ENCODE measurements at places on chromosomes 3 and 15. TPM values are rescaled to one million over a fixed set of nuclear protein-coding genes. Genes with fewer than 3 reads are reported as not detected.

The GNB4 gene
- total RNA-seq = 66.9 TPM

The C3orf85 gene
- not detected for total RNA-seq

The SLCO2A1 gene
- total RNA-seq = 3.8 TPM

The SLC6A11 gene
- total RNA-seq = 0.15 TPM

The CXCR6 gene
- total RNA-seq = not detected

The CYP1A1 gene
- 7.0 TPM for total RNA-seq

The C3orf62 gene
- total RNA-seq = 3.8 TPM

The EIF1B gene
- 68.8 TPM for total RNA-seq

The FAM162A gene
- 22.5 TPM for total RNA-seq

The ILDR1 gene
- not detected for total RNA-seq

The C3orf20 gene
- 0.13 TPM for total RNA-seq

The CHRNA5 gene
- 22.7 TPM for total RNA-seq

The FSIP1 gene
- total RNA-seq = 0.41 TPM

- DNase-seq = no peak
Observed at GRCh38 chr15:88382482-88382983, 84.7 kb downstream of the MRPL46 start.

DNA sequence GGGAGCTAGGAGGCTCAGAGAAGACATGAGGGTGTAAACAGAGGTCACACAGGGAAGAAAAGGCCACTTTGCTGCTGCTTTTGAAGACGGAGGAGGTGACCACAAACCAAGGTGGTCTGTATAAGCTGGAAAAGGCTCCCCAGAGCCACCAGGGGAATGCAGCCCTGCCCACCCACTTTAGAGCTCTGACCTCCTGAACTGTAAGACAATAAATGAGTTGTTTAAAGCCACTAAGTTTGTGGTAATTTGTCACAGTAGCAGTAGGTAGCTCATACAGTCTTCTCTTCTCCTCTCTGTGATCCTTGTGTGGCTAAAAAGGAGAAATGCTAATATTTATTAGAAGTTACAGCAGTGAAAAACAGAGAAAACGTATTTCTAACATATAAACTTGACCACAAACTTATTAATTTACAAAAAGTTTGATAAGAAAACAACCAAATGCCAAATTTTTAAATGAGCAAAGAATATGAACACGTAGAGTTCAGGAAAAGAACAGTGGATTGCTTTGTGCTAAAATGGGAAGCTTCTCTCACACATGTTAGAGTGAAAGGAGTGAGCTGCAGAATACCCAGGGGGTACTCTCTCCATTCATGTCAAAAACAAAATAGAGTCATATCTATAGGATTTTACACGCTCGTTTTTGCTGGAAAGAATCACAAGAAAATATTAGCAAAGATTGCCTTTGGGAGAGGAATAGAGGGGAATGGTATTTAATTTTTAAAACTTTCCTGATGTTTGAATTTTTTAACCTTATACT lies 71.0 kb downstream of the NOX5 start:
- no peak for DNase-seq

- no peak for DNase-seq
Observed at GRCh38 chr3:179363332-179363731, 15.8 kb downstream of the MFN1 start.

DNA sequence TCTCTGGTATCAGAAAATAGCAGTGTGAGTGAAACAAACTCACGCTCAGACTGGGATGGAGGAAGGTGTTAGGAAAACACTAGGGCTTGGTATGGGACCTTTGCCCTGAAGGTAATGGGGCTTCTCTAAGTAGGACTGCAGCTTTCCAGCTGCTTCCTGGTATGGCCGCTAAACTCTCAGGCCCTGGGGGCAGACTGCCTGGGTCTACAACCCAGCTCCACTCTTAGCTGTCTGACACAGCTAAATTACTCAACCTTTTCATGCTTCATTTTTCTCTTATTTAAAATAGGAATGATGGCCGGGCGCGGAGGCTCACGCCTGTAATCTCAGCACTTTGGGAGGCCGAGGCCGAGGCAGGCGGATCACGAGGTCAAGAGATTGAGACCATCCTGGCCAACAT lies 5.2 kb upstream of the YEATS2 start:
- DNase-seq = no peak

- no peak for DNase-seq
Observed at GRCh38 chr15:74403588-74403919, 30.2 kb downstream of the SEMA7A start.

DNA sequence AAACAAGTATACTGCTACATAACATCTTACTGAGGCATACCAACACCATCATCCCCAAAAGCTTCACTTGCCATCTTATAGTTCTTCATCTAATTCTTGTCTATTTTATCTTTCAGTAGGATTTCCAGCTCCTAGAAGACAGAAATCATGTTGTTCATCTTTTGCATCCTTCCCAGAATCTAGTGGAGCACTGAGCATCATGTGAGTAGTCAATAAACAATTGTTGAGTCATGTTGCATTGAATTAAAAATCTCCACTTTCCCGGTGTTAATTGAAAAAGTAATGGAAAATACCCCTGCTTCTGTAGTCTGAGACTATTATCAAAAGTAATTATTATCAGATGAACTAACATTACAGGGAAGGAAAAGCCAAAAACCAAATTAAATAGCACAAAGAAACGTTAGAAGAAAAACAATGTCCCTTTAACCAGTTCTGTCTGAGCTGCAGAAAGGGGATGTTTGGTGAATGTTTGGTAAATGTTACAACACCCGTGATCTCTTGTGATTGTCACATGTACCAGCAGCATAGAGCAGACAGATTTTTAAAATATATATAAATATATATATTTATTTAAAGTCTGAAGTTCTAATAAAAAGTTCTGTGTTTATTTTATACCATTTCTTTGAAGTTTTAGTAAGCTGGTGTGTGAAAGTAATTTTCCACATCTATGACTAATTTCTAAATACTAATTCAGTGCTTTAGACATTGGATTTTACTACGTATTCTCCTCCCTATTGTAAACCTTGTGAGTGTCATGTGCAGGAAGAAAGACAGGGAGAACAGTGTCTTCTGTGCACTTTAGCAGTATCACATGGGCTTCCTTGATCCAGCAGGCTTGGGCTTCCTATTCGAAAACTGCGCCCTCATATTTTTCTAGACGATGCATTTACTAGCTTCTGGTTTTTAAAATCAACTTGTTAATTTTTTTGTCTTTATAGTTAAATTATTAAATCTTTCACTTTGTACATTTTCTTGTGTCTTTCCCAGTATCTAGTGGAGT lies 85.6 kb downstream of the RAP2B start:
- no peak for DNase-seq

GRCh38 chr3:189292667-189293484 lies 121.1 kb downstream of the TPRG1 start:
- no peak for DNase-seq

- no peak for DNase-seq
Observed at GRCh38 chr15:41017066-41017735, 63.9 kb downstream of the CHAC1 start.

- no peak for DNase-seq
Observed at GRCh38 chr15:80115021-80115420, 37.8 kb upstream of the FAH start.

- peak; percentile 28 for DNase-seq
Observed at GRCh38 chr15:66702787-66703539, 927 bp downstream of the SMAD6 start.

GRCh38 chr15:79117442-79118204 lies 27.0 kb upstream of the RASGRF1 start:
- DNase-seq = no peak

DNA sequence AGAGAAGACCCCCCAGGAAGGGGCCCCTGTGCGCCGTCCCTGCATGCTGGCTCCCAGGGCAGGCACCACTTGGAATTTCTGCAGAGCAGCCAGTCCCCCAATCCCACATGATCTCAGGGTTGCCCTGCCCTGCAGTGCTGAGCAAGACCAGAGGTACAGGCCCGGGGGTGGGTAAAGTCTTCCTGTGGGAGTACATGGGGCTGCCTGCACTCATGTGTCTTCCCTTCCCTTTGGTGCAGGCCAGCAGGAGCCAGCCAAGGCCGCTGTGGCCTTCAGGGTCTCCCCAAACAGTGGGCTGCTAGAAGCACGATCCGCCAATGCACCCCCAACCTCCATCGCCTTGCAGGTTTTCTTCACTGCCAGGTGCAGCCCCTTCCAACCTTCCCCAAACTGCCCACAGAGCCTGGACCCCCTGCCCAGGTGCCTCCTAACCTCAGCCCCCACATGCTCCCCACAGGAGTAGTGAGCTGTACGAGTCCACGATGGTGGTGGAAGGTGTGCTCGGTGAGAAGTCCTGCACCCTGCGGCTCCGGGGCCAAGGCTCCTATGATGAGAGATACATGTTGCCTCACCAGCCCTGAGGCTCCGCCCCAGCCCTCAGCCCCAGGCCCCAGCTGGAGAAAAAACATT lies 15.0 kb downstream of the ACAA1 start:
- no peak for DNase-seq

- DNase-seq = peak; percentile 7
Observed at GRCh38 chr3:47512416-47513124, 942 bp downstream of the ELP6 start.

DNA sequence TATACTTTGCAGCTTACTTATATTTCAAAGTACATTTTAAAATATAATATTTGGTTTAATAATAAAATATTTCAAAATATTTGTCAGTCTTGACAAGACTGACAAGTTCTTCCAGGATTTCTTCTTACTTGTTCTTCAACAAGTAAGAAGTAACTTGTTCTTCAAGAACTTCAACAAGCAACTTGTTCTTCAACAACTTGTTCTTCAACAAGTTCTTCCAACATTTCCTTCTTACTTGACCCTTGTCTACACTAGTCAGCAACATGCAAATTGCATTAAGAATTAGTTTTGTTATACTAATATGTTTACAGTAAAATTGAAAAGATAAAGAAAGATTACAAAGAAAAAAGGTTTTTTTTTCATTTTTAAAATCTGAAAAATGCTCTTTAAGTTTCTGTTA lies 731.7 kb downstream of the NSUN3 start:
- DNase-seq = no peak

DNA sequence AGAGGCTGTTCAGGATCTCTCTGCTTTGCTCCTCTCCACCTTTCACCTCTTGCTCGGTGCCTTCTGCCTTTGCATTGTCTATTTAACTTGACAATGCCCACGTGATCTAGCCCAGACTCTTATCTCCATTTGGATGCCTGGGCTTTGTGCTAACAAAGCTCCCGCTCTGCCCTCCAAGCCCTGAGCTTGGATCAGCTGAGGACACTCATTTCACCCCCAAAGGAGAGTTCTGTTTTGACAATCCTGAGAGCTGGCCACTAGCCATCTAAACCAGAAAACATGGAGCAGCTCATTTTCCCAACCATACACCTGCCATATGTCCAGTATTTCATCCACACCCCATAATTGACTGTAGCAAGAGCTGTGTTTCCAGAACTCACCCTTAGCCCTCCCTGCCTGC lies 12.8 kb downstream of the GPR176 start:
- DNase-seq = no peak

DNA sequence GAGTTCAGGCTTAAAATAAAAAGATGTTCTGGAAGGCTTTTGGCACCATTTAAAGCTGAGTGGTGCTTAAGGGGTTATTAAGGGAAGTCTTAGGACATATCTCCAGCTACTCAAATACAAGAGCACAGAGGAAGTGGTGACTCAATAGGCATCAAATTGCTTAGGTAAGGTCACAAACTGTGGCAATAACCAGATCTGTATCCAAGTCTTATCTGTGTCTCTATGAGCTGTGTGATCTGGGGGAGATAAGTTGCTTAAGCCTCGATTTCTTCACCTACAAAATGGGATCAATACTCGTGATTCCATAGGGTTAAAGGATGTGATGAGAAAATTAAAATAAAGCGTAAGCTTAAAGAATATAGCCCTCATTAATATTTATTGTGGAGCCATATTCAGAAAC lies 7.6 kb downstream of the HDC start:
- DNase-seq = no peak

DNA sequence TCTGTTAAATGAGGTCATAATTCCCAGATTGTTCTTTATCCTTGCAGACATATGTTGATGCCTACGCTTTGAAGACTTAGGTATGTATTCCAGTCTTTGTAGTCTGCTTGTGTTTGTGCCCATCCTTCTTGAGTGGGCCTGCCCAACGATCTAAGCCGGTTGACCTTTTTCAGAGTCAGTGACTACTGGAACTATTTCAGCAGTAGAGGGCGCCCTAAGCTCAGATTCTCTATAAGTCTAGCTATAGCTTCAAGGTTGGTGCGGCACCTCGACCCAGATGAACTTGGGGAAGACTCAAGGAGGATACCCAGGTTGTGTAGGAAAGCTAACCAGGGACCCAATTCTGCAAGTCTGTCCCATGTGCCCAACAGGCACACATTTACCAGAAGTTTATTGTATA lies 228.8 kb upstream of the PPP2R3A start:
- peak; percentile 39 for DNase-seq
